ENCODE measurements at places on chromosomes 16 and 17.

GRCh38 chr17:27294689-27295630 lies 1.0 kb downstream of the WSB1 start:
- H3K27me3 ChIP-seq: no peaks in the 10 kb centered on the region
- H3K36me3 ChIP-seq: no peaks in the 10 kb centered on the region
- DNase-seq: peak; percentile 84
- H3K4me1 ChIP-seq: peaks cover 2% of the 10 kb centered on the region

DNA sequence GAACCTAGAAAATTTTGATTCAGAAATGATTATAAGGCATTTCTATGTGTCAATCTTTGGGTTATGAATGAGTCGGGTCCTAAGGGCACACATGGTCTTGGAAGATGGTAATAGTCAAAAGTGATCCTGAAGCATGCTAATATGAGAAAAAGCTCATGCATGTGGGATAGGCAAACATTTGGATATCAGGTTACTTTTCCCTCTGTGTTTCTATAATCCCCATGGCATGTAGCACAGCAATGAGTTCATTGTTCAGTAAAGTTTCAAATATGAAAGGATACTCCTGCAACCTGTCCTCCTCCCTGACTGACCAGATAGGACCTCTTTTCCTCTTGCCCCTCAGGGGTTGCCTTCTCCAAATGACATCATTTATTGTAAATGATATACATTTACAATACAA lies 249.9 kb upstream of the MON1B start:
- no peak for DNase-seq
- H3K4me1 ChIP-seq: no peaks in the 10 kb centered on the region
- H3K4me3 ChIP-seq: no peak overlapping the region
- H3K27me3 ChIP-seq: no peaks in the 10 kb centered on the region
- H3K36me3 ChIP-seq: no peaks in the 10 kb centered on the region

DNA sequence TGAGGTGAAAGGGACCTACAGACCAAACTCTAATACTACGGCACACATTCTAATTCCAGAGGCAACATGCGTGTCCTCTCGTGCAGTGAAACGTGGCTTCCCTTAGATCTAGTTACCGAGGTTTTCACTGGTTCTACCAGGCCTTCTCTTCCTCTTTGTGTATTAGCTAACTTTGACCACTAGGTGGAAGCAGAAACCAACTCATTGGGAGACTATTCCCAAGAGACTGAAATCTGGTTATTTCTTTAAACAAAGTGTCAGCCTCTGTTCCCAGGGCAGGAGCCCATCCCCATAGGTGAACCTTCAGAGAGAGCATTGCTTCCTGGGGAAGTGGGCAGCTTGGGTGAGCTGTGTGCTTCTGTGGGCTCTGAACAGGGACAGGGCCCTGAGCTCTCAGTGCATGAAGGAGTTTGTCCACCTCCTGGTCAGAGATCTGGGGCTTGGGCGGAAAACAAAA lies 19.7 kb upstream of the RCVRN start:
- no peaks in the 10 kb centered on the region for H3K4me1 ChIP-seq
- H3K27ac ChIP-seq: no peak overlapping the region
- peak; percentile 89 for DNase-seq
- H3K27me3 ChIP-seq: no peaks in the 10 kb centered on the region
- H3K4me3 ChIP-seq: no peak overlapping the region
- no peaks in the 10 kb centered on the region for H3K36me3 ChIP-seq

DNA sequence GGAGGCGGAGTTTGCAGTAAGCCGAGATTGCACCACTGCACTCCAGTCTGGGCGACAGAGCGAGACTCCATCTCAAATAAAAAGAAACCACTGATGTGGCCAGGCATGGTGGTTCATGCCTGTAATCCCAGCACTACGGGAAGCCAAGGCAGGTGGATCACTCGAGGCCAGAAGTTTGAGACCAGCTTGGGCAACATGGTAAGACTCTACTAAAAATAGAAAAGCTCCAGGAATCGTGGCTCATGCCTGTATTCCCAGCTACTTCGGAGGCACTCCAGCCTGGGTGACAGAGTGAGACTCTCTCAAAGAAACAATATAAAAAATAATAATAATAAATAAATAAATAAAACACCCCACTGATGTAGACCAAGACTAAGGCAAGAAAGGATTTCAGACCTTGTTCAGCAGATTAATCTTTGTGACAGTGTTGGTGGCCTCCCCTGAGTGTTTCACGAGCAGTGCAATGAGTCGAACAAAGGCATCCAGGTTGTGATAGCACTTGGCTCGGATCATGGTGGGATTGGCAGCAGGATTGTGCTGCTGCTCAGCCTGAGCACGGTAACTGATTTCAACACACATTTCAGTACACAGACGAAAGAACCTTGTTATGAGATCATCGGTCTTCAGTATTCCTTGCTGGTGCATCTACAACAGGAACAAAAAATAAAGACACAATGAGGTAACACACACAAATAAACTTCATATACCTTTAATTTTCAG lies 18.6 kb downstream of the SETD6 start:
- peaks cover 28% of the 10 kb centered on the region for H3K36me3 ChIP-seq
- H3K27me3 ChIP-seq: no peaks in the 10 kb centered on the region
- no peak overlapping the region for H3K27ac ChIP-seq
- H3K4me1 ChIP-seq: no peaks in the 10 kb centered on the region
- no peak overlapping the region for H3K4me3 ChIP-seq

DNA sequence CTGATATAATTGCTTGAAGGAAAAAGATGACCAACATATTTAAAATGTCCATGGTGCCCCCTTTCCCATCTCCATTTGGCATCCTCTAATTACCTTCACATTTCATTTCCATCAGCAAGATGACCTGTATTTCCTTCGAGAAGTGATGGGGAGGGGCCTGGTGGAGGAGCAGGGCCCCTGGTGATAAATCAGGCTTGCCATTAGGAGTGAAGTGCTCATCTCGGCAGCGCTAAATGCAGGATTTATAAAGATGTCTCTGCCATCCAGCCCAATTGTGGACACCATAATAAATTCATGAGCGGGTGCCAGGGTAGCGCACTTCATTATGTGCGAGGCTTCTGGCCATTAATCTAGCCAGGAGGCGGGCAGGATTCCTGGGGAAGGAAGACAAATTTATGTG lies 101.5 kb upstream of the IRX6 start:
- no peak overlapping the region for H3K4me3 ChIP-seq
- H3K36me3 ChIP-seq: no peaks in the 10 kb centered on the region
- no peaks in the 10 kb centered on the region for H3K27me3 ChIP-seq
- H3K4me1 ChIP-seq: no peaks in the 10 kb centered on the region
- no peak for DNase-seq

DNA sequence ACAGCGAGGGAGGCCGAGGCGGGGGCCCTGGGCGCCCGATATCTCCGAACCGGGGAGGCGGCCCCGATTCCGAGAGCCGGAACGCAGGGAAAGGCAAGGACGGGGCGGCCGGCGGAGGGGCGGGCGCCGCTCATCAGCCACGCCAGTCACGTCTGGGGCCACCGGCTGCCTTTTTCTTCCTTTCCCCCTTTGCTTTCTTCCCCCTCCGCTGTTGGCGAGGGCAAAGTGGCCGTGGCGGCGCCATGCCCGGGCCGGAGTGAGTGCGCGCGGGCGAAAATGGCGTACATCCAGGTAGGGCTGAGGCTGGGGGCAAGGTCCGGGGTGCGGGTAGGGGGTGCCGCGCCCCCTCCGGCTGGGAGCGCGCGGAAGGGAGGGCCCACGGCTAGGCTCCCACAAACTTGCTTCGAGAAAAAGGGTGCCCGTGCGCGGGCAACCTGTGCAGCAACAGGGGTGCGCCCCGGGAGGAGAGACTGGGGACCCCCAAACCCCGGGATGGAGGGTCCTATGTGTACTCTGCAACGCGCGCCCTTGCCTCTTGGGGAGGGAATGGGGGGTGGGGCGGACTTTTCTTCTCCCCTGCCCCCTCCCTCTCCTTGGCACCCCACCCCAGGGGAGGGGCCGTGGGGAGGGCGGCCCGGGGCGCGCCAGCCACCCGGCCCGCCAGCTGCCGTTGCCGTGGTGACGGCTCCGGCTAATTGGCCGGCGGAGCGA lies 486 bp downstream of the SYT17 start:
- no peak overlapping the region for H3K27ac ChIP-seq
- H3K4me1 ChIP-seq: peaks cover 2% of the 10 kb centered on the region
- no peak for DNase-seq

DNA sequence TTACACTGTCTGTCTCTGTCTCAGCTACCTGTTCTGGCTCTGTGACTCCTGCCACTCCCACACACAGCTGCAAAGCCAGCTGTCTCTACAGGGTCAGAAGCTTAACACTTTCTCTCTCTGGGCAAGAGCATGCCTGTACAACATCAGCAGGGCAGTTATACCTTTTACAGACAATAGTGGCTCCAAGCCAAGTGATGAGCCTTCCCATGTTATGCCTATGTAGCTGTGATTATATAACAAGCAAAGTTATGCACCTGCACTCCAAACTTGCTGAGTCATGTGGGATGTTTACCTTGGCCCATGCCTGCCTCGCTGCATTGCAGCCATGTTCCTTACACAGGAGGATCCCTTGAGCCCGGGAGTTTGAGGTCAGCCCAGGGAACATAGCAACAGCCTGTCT lies 31.8 kb upstream of the APPBP2 start:
- H3K4me3 ChIP-seq: no peak overlapping the region
- H3K27ac ChIP-seq: no peak overlapping the region
- H3K36me3 ChIP-seq: no peaks in the 10 kb centered on the region

- H3K27me3 ChIP-seq: no peaks in the 10 kb centered on the region
- H3K36me3 ChIP-seq: no peaks in the 10 kb centered on the region
- peaks cover 4% of the 10 kb centered on the region for H3K4me1 ChIP-seq
- H3K4me3 ChIP-seq: no peak overlapping the region
- no peak overlapping the region for H3K27ac ChIP-seq
- DNase-seq: peak; percentile 62
Observed at GRCh38 chr17:50534222-50534978, 1.9 kb downstream of the EPN3 start.

- peaks cover 2% of the 10 kb centered on the region for H3K4me1 ChIP-seq
- peaks cover 13% of the 10 kb centered on the region for H3K36me3 ChIP-seq
- DNase-seq: no peak
- no peak overlapping the region for H3K4me3 ChIP-seq
- H3K27ac ChIP-seq: no peak overlapping the region
Observed at GRCh38 chr16:3091551-3091950, 7.5 kb downstream of the ZSCAN10 start.

GRCh38 chr16:66658143-66658859 lies 38.2 kb downstream of the CMTM4 start:
- no peaks in the 10 kb centered on the region for H3K27me3 ChIP-seq
- no peak overlapping the region for H3K27ac ChIP-seq
- H3K4me1 ChIP-seq: peaks cover 3% of the 10 kb centered on the region
- H3K4me3 ChIP-seq: no peak overlapping the region

DNA sequence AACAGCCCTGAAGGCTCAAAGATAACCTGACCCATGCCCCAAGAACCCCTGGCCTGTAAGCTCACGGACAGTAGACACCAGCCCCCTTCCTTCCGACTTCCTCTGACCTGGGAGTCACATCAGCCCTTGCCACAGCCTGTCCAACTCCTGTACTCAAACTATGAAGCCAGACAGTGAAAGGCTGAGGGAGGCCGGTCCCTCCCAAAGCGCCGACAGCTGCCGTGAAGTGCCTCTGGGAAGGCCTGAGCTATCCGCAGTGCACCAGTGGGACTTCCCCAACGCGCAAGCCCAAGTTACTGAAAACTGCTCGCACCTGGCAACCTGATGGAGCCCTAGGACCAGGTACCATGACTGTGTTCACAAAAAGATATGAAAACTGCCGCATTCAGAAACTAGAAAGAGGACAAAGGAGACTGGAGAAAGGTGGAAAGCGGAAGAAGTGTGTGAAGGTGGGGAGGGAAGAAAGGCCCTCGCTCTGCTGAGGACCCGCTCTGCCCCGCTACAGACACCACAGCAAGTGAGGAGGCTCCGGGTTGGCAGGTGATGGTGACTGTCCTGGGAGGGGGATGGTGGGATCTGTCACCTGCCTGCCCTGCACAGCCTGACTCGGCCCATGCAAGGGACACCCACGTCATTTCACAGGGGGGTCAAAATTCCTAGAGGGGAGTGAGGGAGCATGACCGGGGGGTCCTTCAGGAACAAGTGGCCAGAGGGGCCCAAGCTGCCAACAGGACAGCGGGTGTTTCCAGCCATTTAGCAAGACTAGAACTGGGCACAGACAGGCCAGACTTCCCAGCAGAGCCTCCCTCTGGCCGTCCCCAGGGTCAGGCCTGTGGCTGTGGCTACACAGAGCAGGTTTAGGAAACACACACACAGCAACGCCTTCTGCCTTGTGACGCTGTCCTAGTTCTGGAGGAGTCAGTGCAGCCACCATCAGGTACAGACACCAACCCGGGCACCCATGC lies 13.1 kb upstream of the TRAP1 start:
- DNase-seq: no peak
- H3K27ac ChIP-seq: no peak overlapping the region
- no peak overlapping the region for H3K4me3 ChIP-seq
- H3K36me3 ChIP-seq: peaks cover 18% of the 10 kb centered on the region
- no peaks in the 10 kb centered on the region for H3K4me1 ChIP-seq
- H3K27me3 ChIP-seq: no peaks in the 10 kb centered on the region

- H3K27ac ChIP-seq: no peak overlapping the region
- H3K4me1 ChIP-seq: no peaks in the 10 kb centered on the region
- no peak for DNase-seq
- no peak overlapping the region for H3K4me3 ChIP-seq
Observed at GRCh38 chr17:81865733-81866439, 5.3 kb downstream of the ARHGDIA start.

DNA sequence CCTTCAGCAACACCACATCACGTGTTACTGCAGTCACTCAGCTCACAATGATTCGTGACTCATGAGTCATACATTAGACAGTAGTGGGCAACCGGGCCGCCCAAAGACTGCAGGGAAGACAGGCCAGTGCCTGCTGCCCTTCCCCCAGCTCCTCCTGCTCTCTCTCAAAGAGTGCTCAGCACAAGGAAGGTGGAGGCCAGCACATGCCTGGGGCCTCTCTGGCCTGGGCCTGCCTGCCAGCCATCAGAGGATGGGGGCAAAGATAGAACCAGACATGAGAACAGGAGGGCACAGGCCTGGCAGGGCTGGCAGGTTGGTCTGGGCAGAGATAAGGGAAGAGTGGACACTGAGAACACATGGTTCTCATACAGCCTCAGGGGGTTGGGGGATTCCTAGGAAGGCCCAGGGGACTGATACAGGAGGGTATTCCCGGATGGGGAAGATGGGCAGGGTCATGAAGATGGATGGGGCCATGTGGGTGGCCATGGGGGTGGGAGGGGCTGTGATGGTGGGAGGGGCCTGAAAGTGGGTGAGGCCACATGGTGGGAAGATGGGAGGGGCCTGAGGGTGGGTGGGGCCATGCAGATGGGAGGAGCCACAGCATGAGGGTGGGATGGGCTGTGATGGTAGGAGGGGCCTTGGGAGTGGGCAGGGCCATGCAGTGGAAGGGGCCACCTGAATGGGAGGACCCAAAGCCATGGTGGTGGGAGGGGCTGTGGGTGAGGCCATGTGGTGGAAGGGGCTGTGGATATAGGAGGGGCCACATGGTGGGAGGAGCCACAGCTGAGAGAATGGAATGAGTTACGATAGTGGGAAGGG lies 29.0 kb downstream of the KATNB1 start:
- no peak overlapping the region for H3K4me3 ChIP-seq
- H3K4me1 ChIP-seq: peaks cover 2% of the 10 kb centered on the region
- H3K27ac ChIP-seq: no peak overlapping the region
- H3K27me3 ChIP-seq: no peaks in the 10 kb centered on the region

- H3K4me3 ChIP-seq: no peak overlapping the region
- no peaks in the 10 kb centered on the region for H3K36me3 ChIP-seq
Observed at GRCh38 chr17:43384476-43384862, 14.3 kb upstream of the ARL4D start.

GRCh38 chr17:44367231-44367979 lies 3.8 kb upstream of the FAM171A2 start:
- no peaks in the 10 kb centered on the region for H3K36me3 ChIP-seq
- no peaks in the 10 kb centered on the region for H3K27me3 ChIP-seq
- DNase-seq: no peak
- H3K27ac ChIP-seq: no peak overlapping the region
- H3K4me1 ChIP-seq: no peaks in the 10 kb centered on the region
- no peak overlapping the region for H3K4me3 ChIP-seq

All from mesendoderm (in vitro differentiated cells).